ENCODE measurements at places on chromosomes 2 and 18. TPM values are rescaled to one million over a fixed set of nuclear protein-coding genes. Genes with fewer than 3 reads are reported as not detected.

DPP4 gene
- 1.2 TPM for total RNA-seq

SIX3 gene
- not detected for total RNA-seq

SPR gene
- total RNA-seq, result not detected

DNA sequence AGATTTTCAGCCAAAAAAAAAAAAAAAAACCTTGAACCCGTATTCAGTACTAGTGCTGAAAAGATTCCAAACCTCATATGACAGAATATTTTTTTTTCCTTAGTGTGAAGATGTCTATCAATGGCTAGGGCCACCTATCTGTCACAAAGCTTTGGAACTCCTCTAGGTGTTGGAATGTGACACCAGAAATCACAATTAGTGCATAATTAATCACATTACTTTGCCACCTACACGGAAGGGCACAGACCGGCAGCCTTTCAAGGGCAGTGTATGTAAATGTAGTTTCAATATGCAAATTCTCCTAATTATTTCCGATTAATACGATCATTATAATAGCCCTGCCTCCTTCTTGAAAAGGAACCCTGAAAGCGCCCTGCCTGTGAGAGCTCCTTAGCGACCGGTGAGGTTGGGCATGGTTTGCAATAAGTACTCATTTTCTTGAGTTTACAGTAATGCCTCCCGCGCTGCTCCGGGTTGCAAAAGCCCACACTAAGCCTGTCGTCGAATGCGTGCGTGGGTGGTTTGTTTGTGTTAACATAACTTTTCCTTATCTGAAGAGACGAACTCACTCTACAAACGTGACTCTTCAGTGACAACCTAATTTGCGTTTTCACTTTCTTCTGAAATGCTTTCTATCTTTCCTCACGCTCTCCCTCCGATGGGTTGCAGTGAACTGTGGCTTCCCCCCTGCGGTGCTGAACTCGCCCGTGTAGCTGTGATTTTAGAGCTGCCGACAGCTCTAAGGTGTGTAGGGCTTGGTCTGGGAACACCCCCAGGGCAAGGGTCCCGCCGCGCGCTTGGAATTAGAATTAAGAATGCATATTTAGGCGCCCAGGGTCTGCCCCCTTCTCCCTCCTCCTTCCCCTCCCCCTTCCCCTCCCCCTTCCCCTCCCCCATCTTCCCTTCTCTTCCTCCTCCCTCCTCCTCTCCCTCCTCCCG, 765 bp upstream of the ID2 start:
- peak; percentile 65 for DNase-seq

DNA sequence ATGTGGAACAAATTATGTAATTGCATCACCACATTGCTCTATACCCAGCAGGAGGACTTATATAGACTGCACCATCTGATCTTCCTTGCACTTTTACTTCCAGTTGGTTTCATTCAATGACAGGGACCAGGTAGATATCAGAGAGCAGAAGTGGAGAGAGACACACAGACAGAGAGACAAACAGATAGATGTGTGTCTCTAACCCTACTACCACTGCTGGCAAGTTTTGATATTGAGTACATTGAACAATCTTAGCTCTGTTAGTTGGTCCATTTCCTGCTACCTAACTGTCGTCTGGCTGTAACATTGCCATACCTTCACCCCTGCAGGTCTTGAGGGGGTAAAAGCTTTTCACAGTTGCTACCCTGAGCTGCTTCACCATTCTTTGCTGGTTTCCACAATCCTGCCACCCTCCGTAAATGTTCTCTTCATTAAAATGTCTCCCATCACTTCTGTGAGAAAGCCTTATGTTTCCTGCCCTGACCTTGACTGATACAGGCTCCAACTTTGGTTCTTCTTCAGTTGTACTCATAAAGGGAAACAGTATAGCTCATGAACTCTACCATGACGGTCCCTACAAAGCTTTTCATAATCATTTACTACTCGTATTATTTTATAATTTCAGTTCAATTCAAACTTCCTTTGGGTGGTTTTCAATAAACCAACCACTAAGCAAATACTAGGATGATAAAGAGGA, 62.3 kb upstream of the ITGA4 start:
- DNase-seq, result no peak

DNA sequence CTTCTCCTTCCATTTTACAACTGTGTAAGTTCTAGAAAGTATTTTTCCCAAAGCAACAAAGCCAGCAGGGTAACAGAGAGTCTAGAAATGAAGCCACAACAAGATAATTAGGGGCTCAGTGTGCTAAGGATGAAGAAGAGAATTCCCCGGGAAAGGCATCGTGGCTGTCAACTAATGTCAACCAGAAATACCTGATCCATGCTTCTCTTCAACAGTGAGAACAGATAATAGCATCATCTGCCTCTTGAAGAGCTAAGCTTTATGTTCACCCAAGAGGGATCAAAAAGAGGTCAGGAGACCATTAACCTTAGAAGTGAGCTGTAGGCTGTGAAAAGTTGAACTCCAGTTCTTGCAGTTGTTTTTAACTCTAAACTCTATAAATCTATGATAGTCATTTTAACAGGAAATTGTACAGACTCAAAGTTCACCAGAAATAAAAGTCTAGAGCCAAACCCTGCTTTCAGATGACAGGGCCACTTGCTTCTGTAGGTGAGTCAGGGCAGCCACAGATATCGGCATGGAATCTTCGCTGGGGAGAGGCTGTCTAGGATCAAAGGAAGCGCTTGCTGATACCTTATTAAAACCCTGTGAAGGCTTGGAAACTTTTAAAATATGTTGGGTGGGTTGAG, 540.7 kb upstream of the ID2 start:
- DNase-seq, result no peak

- no peak for DNase-seq
These were observed 74.1 kb downstream of the VAPA start for GRCh38 chr18:9987931-9988330.

DNA sequence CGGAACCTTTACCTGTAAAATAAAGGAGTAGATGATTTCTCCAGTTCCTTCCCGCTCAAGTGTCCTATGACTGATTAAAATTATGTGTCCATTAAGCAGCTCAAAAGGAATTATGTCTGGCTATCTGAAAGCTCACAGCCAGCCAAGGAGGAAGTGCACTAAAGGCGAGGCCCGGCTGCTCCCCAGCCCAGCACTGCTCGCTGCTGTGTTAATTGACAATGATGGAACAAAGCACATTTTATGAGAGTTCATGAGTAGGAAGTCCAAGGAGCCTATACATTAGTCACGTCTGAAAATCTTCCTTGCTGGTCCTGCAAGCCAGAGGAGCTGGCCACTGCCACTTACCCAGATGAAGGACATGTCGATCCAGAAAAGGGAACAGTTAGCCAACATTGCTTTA, 14.3 kb downstream of the TTC32 start:
- DNase-seq, result no peak

GRCh38 chr2:3420076-3420768, 40.7 kb downstream of the TRAPPC12 start:
- no peak for DNase-seq
